ENCODE measurements at places on chromosomes 7 and 10. TPM values are rescaled to one million over a fixed set of nuclear protein-coding genes. Genes with fewer than 3 reads are reported as not detected.

The INHBA gene
- total RNA-seq: 6.9 TPM

The UBE2H gene
- 35.4 TPM for total RNA-seq

The CLEC2L gene
- total RNA-seq: not detected

The IFIT1B gene
- total RNA-seq: not detected

The SRPK2 gene
- total RNA-seq: 129 TPM

The SP8 gene
- not detected for total RNA-seq

The GAD2 gene
- not detected for total RNA-seq

The FKBP6 gene
- total RNA-seq: 0.14 TPM

The PRF1 gene
- 0.51 TPM for total RNA-seq

The PODXL gene
- total RNA-seq: 135 TPM

The NXPH1 gene
- not detected for total RNA-seq

The CYP26A1 gene
- not detected for total RNA-seq

The AKR1B1 gene
- 10.8 TPM for total RNA-seq

The ABCC2 gene
- total RNA-seq: 1.4 TPM

The CDH23 gene
- total RNA-seq: 8.5 TPM

The PIP gene
- not detected for total RNA-seq

The BEND7 gene
- total RNA-seq: 7.1 TPM

The OR6V1 gene
- not detected for total RNA-seq

The UCN3 gene
- not detected for total RNA-seq

The ANKRD1 gene
- total RNA-seq: 0.64 TPM
